ENCODE measurements at places on chromosomes 12 and 14.

DNA sequence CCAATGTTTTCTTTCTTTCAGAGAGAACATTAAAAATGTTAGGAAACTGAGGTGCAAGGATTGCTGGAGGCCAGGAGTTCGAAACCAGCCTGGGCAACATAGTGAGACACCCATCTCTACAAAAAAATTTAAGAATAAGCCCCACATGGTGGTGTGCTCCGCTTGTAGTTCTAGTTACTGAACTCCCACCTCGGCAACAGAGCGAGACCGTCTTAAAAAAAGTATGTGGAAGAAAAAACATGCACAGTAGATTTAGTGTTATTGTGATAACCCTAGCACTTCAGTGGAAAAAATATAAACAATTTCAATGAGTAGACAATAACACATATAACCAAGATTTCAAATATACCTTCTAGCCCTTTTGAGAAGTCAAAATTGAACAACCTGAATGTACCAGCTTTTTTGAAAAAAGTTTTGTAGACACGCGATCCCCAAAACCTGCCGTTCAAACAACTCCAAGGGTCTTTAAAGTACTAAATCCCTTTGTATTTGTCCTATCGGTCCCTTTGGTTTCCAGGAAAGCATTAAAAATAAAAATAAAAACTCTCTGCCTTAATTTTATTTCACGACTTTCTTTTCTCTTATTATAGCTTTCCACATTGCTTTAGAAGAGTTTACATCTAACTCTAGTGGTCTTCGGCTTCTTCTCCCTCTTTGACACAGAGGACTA is 1.0 kb upstream of the ANO6 start:
- peak; percentile 42 for DNase-seq

DNA sequence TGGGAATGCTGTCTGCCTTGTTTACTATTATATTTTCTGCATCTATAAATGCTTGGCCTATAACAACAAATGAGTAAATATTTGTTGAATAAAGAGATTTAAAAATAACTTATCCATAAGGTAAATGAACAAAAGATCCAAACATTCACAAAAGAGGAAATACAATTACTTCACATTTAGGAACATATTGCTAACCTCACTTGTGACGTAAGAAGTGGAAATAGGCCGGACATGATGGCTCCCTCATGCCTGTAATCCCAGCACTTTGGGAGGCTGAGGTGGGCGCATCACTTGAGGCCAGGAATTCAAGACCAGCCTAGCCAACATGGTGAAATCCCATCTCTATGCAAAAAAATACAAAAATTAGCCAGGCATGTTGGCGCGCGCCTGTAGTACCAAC is 25.7 kb upstream of the CKAP4 start:
- DNase-seq = no peak

- no peak for DNase-seq
Observed at GRCh38 chr12:115403689-115404088, 719.7 kb upstream of the TBX3 start.

GRCh38 chr12:118346895-118347294 is 25.8 kb downstream of the TAOK3 start:
- no peak for DNase-seq

DNA sequence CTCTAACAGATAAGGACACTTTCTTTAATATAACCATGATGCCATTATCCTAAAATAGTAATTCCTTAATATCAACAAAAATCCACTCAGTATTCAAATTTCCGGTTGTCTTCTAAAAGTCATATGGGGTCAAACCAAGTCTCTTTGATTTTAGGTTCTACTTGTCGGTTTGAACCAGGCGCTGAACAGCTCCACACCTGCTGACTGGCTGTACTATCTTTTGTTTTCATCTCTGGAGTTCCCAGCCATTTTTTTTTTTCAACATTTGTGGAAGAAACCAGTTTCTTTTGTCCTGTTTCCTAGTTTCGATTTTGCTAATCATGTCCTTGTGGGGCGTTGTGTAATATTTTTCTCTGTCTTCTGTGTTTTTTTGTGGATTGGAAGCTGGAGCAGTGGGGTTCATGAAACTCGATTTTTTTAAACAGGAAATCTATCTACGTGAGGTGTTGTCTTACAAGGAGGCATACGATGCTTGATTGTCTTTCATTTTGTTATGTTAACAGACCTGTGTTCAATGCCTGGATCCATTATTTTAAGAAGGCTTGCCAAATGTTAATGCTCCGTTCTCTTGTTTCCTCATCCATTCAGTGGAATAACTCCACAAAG is 50.2 kb downstream of the FZD10 start:
- no peak for DNase-seq

- no peak for DNase-seq
Observed at GRCh38 chr12:53956914-53957536, 2.3 kb downstream of the HOXC12 start.

GRCh38 chr12:639988-640387 is 23.3 kb downstream of the NINJ2 start:
- DNase-seq = no peak

- DNase-seq = no peak
Observed at GRCh38 chr12:52788192-52788875, 7.6 kb downstream of the KRT3 start.

- no peak for DNase-seq
Observed at GRCh38 chr12:12626471-12626870, 14.8 kb downstream of the CREBL2 start.

DNA sequence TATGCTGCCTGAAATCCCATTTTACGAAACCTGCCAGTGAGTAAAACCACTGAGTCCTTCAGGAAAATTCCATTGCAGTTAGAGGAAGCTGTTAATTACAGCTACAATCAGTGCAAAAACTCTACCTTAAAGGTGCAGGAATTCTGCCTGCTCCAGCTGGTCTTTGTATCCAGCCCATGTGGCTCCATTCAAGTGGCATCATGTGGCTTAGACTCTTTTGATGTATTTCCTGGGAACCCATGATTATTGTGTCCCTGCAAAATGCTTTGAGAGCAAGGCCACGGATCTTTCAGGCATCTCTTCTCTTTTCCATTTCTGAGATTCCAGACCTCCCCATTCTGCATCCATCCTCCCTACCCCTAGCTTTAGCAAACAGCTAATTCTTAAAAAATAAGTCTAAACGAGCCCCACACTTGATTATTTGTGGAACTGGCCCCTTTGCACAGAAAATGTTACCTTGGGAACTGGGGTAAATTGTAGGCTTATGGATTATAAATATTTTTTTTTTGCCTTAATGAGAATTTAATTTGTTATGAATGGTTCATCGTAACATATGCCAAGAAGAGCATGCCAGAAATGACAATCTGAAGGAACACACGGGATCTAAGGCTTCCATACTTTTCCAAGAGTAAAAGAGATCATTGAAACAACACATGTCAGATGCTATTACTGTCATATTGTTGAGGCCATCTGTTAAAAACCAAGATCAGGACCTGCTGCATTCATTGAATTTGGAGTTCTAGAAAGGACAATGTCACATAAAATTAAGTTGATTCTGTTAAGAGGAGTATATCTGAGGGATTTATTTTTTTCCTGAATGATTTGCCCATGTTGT is 144.6 kb downstream of the TPH2 start:
- DNase-seq = no peak

- no peak for DNase-seq
Observed at GRCh38 chr12:108297895-108298760, 41.0 kb downstream of the CMKLR1 start.
